ENCODE measurements at places on chromosomes 2 and 18.

DNA sequence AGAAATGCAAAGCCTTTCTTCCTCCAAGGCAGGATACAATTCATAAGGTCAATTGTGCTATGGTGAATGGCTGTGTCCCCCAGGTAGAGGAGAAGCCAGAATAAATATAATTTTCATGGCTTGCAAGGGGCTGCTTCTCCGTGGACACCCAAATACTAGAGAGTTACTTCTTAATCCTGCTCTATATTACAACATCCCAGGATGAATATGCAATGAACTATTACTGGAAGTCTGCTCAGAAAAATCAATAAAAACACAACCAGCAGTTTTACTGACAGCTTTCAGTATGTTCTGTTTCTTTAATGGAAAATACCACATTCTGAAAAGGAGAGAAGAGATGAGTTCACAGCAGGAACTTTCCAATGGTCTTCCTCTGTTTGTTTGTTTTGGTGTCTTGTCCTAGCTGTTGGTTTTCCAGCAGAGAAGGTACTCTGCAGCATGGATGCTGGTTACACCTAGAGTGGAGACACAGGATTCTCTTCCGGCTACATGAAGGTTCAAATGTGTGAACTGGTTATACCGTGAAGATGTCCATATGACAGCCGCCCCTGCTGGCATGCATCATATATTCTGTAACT, 213.0 kb downstream of the PID1 start:
- DNase-seq: no peak

DNA sequence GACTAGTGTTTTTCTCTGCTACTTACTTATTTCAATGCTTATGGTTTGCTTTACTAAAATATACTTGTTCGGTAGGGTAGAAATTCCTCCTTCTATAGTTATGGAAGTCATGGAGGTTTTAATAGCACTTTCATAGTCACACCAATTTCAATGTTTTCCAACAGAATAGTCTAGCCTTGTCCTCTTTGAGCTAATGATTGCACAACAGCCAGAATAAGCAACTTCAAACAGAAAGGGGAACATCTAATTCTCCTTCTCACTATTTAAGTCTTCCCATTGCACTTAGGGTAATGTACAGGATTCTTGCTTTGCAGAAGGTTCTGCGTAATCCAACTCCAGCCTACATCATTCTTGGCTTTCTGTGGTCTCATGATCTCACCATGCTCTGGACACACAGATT, 287.7 kb upstream of the GCFC2 start:
- DNase-seq: no peak

DNA sequence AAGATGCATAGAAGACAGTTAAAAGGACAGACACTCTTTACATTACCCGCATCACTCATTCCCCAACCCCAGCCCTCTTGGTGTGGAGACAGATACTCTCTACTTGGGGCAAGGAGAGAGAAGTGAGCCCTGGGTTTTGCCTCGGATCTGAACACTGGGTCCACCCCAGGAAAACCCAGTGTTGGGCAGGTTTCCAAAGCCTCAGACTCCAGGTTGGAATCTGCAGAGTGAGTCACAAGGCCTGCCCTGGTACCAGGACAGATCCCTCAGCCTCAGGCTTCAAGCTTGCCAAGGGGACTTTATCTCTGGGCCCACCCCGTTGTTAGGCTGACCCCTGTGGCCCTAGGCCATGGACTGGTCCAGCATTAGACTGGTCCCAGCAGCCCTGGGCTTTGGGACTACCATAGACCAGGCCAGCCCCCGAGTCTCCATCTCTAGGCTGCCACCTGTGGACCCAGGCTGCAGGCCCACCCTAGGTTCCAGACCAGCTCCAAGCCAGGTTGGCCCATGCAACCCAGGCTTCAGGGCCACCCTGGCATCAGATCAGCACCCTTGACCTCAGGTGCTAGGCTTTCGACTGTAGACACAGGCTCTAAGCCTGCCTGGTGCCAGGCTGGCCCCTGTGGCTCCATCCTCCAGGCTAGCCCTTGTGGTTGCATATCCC, 112.8 kb downstream of the GULP1 start:
- DNase-seq: no peak

GRCh38 chr2:128214866-128215460, 103.7 kb downstream of the HS6ST1 start:
- DNase-seq: no peak

DNA sequence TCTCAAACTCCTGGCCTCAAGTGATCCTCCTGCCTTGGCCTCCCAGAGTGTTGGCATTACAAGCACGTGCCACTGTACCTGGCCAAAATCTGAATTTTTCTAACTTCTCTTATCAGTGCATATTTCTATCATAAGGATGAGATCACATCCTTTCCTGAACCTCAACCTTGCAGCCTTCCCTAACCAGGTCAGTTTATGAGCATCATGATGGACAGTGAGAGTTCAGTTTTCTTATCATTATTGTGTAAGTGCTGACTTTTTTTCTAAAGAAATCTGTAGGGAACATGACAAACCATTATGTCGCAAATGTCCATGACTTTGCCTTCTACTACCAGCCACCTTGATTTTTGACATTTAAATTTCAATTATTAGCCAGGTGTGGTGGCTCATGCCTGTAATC, 31.5 kb downstream of the MRPL33 start:
- no peak for DNase-seq

DNA sequence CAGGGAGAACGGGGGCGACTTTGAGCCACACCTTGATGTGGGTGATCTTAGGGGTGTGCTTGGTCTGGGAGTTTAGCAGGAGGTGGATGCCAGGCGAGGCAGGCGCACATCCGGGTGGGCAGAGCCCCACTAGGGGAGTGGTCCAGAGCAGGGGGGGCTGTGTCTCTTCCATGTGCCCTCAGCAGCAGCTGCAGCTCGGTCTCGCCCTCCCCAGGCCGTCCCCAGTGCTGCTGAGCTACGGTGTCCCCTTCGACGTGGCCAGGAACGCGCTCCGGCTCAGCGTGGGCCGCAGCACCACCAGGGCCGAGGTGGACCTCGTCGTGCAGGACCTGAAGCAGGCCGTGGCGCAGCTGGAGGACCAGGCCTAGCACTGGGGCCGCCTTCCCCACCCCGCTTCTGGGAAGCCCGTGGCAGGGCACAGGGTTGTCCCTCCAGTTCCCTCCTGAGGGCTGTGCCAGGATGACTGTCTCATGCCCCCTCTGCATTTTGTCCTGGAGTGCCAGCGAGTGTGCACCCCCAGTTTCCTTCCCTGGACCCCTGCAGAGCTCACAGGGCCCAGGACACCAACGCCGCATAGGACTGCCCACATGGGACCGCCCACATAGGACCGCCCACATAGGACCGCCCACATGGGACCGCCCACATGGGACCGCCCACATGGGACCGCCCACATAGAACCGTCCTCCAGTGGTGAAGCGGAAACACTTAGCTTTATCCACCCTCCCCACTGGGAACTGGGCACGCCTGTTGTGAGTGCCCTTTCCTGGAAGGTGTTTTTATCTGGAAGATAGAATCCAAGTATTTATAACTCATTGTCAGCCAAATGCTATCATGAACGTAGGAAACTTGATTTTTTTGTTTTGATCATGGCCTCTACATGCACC, 1.9 kb upstream of the ESPNL start:
- no peak for DNase-seq

- no peak for DNase-seq
Measured at GRCh38 chr2:189252991-189253675, 73.6 kb upstream of the COL5A2 start.

DNA sequence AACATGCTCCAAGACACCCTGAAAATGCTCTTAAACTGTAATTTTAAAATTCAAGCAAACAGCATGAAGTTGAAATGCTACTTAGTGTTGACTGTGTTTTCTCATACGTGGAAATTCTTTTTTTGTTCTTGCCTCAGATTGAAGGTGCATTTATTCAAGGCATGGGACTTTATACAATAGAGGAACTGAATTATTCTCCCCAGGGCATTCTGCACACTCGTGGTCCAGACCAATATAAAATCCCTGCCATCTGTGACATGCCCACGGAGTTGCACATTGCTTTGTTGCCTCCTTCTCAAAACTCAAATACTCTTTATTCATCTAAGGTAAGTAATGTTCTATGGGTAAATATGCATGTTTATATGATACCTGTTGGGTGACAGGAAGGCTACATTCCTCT, 82.7 kb downstream of the AOX1 start:
- no peak for DNase-seq

GRCh38 chr18:49250816-49251388, 209.5 kb downstream of the DYM start:
- DNase-seq: no peak

- DNase-seq: no peak
Measured at GRCh38 chr2:95300450-95300849, 3.3 kb downstream of the KCNIP3 start.

- no peak for DNase-seq
Measured at GRCh38 chr18:55220523-55220922, 261.3 kb upstream of the CCDC68 start.

- no peak for DNase-seq
Measured at GRCh38 chr2:137879121-137879520, 85.2 kb upstream of the HNMT start.

- DNase-seq: no peak
Measured at GRCh38 chr18:66558773-66559172, 45.1 kb downstream of the CDH19 start.

DNA sequence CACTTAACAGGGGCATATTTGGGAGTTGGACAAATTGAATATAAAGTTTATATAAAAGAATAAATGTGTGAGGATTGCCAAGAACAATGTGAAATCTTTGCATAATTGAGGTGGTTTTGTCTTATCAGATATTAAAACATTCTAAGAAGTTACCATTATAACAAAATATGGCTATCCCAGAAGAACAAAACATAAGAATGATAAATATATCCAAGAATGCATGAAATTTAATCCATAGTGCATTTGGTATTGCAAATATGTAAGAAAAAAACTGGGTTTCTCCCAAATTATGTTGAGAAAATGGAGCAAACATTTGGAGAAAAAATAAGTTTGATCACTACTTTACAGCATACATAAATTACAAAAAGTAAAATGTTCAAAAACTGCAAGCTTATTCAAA, 562.4 kb downstream of the RNF144A start:
- no peak for DNase-seq

DNA sequence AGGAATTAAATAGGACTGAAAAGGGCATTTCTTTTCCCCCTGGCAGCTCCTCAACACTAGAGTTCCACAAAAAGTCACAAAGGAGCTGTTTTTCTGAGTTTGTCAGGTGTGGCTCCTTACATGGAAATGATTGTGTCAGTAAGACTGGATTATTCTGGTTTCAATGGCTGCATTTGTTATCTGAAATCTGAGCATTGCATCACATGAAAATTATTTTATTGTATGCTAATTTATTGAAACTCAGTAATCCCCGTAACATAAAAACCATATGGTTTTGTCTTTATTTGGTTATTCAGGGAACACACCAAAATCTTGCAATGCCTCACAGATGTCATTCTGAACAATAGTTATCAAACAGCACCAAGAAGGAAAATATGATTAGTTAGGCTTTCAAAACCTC, 439.7 kb upstream of the TNP1 start:
- no peak for DNase-seq

GRCh38 chr2:74573747-74574562, 19.4 kb downstream of the DOK1 start:
- no peak for DNase-seq

- no peak for DNase-seq
Measured at GRCh38 chr2:240249423-240250149, 109.1 kb upstream of the OTOS start.

DNA sequence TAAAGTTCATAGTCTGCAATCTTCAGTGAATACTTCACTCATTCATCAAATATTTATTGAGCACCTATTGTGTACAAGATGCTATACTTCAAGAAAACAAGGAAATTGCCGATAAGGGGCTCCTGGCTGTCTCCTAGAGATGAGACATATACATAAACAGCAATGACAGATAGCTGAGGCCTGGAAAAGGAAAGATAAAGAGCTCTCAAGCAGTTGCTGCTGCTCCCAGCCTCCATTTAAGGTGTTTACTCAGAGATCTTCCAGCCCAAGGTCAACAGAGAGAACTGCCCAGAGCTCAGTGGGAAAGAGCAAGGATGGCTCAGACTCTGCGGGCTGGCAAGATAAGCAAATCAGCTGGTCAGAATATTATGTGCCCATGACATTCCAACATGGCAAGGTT, 3.3 kb upstream of the SLC14A2 start:
- no peak for DNase-seq

GRCh38 chr2:30548386-30548785, 101.3 kb downstream of the LCLAT1 start:
- no peak for DNase-seq

DNA sequence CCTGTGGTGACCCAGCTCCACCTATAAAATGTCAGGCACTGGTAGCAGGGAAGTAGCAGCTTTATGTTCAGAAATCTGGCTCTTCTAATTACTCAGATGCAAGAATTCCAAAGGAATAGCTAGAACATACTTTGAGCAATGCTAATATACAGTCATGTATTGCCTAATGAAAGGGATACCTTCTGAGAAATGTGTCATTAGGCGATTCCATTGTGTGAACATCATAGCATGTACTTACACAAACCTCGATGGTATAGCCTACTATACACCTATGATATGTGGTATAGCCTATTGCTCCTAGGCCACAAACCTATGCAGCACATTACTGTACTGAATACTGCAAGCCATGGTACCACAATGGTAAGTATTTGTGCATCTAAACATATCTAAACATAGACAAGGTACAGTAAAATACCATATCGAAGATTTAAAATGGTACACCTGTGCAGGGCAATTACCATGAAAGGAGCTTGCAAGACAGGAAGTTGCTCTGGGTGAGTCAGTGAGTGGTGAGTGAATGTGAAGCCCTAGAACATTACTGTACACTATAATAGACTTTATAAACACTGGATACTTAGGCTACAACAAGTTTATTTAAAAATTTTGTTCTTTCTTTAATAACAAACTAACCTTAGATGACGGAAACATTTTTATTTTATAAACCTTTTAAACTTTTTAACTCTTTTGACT, 50.3 kb upstream of the ETAA1 start:
- no peak for DNase-seq

- DNase-seq: no peak
Measured at GRCh38 chr18:47080872-47081271, 45.5 kb upstream of the ELOA2 start.

DNA sequence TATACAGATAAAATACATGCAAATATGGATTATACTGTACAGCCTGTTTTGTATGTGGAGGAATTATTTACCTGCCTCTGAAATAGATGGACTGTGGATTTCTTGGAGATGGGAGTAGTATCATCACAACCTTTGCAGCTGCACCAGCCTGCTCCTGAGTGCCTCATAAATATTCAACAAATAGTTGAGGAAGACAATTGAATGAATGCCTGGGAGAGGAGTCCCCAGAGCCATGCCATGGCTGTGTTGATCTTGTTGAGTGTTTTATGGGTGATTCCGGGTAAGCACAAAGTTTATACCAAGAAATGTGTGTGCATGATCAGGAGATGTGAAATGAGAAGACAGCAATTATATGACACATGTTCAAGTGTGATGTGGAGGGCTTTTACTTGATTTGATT, 225.0 kb downstream of the FHOD3 start:
- no peak for DNase-seq

GRCh38 chr18:44765456-44765855, 84.8 kb downstream of the SETBP1 start:
- DNase-seq: no peak
